ENCODE measurements at places on chromosomes 12 and 14.

DNA sequence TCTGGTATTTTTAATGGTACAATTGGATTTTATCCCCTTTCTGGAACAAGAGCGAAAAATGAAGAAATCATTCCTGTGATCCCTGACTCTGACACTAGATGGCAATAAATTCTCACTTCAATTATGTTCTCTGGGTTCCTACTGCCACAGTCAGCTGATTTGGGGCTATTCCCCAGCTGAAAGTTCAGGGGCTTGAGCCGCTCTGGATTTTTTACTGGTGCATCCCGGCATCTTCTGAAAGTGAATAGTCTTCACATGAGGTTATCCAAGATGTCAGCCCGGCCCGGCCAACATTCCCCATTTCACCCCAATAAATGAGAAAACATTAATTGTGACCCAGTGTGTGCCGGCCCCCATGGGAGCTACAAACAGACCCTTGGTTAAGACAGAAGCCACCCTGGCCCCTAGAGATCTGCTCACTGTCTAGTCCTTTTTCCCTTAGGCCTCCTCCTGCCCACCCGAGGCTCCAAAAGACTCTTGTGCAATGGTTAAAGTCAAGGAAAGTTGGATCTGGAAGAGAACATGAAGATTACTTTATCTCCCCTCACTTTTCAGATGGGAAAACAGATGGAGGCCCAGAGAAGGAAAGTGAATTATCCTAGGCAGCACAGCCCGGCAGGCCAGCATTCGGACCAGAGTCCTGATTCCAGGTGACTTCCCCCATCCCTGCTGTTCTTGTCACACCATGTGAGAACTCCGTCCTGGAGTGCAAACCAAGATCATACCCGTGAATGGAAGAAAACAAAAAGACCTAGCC lies 20.8 kb downstream of the CKAP4 start:
- DNase-seq = peak; percentile 31

- no peak for DNase-seq
These were observed 113.5 kb downstream of the C12orf75 start for GRCh38 chr12:105443802-105444652.

- no peak for DNase-seq
These were observed 285.3 kb downstream of the DAD1 start for GRCh38 chr14:22303589-22304195.

DNA sequence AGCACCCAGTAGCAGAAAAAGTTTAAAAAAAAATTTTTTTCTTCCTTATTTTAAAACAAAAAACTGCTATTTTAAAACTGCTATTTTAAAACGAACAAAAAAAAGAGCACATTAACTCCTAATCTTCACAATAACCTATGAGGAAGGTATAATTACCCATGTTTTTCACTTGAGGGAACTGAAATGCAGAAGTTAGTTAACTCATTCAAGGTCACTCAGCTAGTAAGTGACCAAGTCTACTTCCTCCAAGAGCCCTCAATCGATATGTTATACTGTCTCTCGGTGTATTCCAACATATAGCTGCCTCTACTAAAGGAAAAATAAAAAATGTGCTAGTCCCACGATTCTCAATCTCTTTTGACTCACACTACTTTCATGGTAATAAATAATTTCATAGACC lies 7.8 kb downstream of the RPAP3 start:
- no peak for DNase-seq

DNA sequence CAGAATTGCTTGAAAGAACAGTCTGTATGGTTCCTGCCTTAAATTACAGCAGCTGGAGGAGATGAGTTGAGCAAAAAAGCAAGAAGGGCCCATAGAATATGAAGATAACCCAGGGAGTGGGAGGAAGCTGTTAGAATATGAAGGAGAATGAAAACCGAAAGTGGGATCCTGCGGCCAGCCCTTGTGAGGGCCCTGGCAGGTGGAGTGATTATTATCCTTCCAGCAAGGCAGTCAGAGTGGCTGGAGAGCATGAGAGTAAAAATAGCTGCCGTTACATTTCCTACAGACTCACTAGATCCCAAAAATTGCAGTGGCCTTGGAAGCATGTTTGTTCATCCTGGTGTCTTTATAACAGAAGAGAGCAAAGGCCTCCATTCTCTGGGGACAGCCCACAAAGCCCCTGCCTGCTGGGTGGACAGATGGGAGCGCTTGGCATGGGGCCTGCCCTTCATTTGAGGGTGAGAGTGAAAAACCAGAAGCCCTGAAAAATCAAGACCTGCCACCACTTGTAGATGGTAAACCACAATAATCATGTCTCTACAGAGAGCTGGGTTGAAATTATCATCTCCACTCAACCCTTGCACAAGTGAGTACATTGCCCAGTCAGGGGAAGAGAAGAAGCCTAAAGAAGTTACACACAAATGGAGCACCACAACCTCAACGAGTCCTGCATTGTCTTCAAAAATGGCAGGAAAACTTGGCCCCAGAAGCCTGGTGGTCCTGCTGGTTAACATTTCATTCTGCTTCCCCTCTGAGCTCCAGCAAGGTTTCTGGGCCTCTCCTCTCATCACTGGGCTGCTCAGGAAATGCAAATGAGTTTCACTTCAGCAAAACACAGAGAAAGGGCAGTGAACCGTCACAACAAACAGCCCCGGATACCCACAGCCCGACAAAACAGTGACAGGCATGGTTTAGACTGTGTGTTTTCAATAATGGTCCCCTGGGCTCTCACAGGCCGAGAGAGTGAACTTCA lies 20.5 kb downstream of the ZDHHC22 start:
- no peak for DNase-seq

DNA sequence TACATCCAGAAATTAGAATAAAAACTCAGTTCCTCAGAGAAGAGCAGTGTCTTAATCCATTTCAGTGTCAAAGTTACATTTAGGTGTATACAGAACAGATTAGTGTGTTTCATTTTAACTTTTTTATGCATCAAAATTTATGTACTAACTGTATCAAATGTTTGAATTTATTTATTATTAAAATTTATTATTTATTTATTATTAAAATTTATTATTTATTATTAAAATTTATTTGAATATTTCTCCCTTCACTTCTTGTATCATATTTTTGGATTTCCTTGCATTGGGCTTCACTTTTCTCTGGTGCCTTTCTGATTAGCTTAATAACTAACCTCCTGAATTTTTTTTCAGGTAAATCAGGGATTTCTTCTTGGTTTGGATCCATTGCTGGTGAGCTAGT lies 2.3 kb upstream of the TAS2R14 start:
- DNase-seq = no peak

DNA sequence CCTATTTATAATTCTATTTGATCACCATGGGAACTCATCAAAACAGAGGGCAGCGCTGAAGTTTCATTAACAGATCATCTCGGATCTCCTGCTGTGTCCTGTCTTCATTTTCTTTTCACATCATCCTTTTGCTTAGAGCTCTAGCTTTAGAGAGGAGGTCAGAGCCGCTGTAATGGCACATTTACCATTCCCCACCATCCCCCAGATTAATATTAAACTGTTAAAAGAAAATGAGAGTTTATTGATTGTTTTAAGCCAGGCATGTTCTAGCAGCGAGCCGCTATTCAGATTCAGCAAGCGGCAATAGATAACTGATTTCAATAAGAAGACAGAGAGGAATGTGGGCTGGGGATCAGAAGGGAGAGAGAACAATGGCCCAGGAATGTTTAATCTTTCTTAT lies 308.8 kb downstream of the EGLN3 start:
- DNase-seq = no peak

- DNase-seq = no peak
These were observed 5.3 kb upstream of the RAB35 start for GRCh38 chr12:120121766-120122293.

GRCh38 chr14:35506927-35507326 lies 27.0 kb upstream of the INSM2 start:
- DNase-seq = no peak

- no peak for DNase-seq
These were observed 42.9 kb downstream of the BRAP start for GRCh38 chr12:111642681-111643426.

DNA sequence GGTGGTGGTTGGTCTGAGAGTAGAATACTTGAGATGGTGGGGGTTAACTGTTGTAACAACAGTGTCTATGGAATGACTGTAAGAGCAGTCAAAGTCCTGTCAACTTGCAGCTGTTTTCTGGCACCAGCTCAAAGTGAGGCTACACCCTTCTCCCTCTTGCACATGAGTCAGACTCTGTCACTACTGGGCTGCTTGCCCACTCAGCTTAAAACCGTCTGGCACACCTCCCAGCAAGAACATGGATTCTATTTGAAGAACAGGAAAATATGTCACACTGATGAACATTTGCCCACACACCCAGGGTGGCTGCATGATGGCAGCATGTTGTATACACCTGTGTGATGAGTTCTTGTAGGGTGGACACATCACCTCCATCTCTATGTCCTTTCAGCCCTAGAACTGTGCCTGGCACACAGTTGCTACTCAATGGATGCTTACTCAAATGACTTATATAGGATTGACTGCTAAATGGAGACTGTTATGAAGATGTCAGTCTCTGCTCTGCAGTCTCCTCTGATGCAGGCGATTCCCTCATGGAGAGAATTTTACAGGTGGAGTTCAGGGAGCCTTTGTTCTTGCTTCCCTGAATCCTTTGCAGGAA lies 19.3 kb upstream of the SERPINA6 start:
- DNase-seq = peak; percentile 93

Data from prostate gland (tissue), 2 donors.